ENCODE measurements at places on chromosomes 12 and 14. TPM values are rescaled to one million over a fixed set of nuclear protein-coding genes. Genes with fewer than 3 reads are reported as not detected.

DNA sequence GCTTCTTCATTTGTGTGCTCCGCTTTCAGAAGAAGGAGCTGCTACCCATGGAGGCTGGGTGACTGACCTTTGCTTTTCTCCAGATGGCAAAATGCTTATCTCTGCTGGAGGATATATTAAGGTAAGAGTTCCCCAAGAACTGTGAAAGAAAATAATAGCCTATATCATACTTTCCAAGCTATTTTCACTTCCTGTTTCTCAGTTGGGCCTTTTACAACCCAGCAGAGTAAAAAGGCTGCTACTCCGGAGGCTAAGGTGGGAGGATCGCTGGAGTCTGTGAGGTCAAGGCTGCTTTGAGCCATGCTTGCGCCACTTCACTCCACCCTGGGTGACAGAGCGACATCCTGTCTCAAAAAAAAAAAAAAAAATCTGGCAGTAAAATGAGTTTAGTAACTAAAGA, 82.1 kb downstream of the APAF1 start:
- no peak for DNase-seq
- H3K27ac ChIP-seq: no peak overlapping the region
- no peaks in the 10 kb centered on the region for H3K4me1 ChIP-seq
- H3K36me3 ChIP-seq: peaks cover 93% of the 10 kb centered on the region

- DNase-seq: no peak
- H3K4me1 ChIP-seq: peaks cover 78% of the 10 kb centered on the region
- H3K27me3 ChIP-seq: no peaks in the 10 kb centered on the region
- H3K4me3 ChIP-seq: no peak overlapping the region
Observed at GRCh38 chr12:116263844-116264243, 13.6 kb downstream of the MED13L start.

DNA sequence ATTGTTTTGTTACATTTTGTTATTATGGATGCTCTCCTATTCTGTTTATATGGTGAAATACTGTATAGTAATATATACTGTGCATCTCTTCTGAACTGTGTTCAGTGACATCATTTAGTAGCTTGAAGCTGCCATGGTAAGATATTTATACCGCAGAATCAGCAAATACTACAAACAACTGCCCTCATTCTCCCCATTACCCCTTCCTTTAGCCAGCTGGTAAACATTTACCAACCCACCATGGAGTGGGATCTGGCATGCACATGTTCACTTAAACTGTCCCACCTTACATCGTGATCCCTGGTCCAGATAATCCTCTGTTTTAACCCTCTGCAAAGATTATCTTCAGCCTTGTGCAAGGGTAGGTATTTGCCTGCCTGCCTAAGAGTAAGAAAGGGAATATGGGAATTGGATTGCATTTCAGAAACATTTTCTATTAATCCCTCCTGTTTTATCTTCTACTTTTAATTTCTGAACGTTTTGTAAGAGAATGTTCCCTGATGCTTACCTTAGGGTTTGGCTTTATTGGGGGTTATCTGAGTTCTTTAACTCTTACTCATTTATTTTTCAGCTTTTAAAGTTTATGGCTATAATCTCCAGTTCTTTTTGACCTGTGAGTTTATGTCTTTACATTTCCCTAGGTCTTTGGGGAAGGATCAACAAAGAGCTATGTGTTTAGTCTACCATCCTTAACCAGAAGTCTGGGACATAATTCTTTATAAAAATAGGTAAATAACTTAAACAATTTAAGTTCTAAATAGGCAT, 46.5 kb downstream of the FBXO34 start:
- no peak overlapping the region for H3K4me3 ChIP-seq
- peaks cover 17% of the 10 kb centered on the region for H3K36me3 ChIP-seq

DNA sequence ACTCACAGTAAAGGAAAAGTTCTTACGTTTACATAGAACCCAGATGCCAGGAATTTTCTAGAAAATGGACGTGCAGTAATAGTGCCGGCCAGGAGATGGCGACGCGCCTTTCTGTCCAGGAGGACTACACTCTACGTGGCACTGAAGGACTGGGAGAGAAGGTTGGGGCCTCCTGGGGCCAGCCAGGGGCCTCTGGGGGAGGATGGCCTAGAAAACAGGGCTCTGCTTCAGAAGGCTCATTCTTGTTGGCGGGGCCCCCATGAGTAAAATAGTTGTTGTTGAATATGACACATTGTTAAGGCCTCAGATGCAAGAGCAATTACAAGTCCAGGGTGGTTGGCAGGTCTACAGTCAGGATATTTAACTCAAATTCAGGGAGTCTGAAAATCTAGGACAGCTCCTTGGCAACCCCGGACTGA, 120.1 kb upstream of the MAX start:
- H3K4me3 ChIP-seq: no peak overlapping the region
- DNase-seq: peak; percentile 73
- H3K36me3 ChIP-seq: no peaks in the 10 kb centered on the region

DNA sequence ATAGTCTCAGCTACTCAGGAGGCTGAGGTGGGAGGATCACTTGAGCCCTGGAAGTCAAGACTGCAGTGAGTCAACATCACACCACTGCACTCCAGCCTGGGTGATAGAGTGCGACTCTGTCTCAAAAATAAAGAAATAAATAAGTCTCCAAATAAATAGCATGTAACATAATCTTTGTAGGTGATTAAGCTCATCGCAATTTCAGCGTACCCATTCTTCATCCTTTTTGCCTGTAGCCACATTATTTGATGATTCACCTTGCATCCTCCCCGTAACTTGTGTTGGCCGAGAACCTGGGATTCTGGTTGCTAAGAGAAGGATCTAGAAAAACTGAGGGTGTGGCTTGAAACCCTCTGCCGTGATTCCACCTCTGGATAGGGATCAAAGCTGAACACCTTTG, 115.1 kb downstream of the GALC start:
- no peak for DNase-seq
- H3K4me3 ChIP-seq: no peak overlapping the region
- H3K27me3 ChIP-seq: peaks cover 6% of the 10 kb centered on the region
- no peaks in the 10 kb centered on the region for H3K36me3 ChIP-seq
- H3K27ac ChIP-seq: no peak overlapping the region

DNA sequence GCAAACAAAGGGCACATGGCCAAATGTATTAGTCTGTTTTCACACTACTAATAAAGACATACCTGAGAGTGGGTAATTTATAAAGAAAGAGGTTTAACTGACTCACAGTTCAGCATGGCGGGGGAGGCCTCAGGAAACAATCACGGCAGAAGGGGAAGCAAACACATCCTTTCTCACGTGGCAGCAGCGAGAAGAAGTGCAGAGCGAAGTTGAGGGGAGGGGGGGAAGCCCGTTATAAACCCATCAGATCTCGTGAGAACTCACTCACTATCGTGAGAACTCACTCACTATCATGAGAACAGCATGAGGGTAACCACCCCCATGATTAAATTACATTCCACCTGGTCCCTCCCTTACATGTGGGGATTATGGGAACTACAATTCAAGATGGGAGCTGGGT, 66.1 kb downstream of the ST8SIA1 start:
- no peak for DNase-seq
- no peaks in the 10 kb centered on the region for H3K27me3 ChIP-seq
- no peaks in the 10 kb centered on the region for H3K36me3 ChIP-seq
- no peak overlapping the region for H3K4me3 ChIP-seq

- H3K27me3 ChIP-seq: no peaks in the 10 kb centered on the region
- H3K4me3 ChIP-seq: no peak overlapping the region
- no peak for DNase-seq
- no peaks in the 10 kb centered on the region for H3K36me3 ChIP-seq
- H3K4me1 ChIP-seq: peaks cover 7% of the 10 kb centered on the region
- H3K27ac ChIP-seq: no peak overlapping the region
Observed at GRCh38 chr12:98403385-98403784, 112.0 kb upstream of the TMPO start.

- no peak overlapping the region for H3K4me3 ChIP-seq
- no peak overlapping the region for H3K27ac ChIP-seq
- H3K36me3 ChIP-seq: no peaks in the 10 kb centered on the region
- DNase-seq: no peak
- no peaks in the 10 kb centered on the region for H3K27me3 ChIP-seq
- no peaks in the 10 kb centered on the region for H3K4me1 ChIP-seq
Observed at GRCh38 chr12:71335151-71335962, 104.2 kb upstream of the LGR5 start.

GRCh38 chr14:63960926-63961567, 108.2 kb downstream of the SYNE2 start:
- peaks cover 4% of the 10 kb centered on the region for H3K4me1 ChIP-seq
- no peak overlapping the region for H3K27ac ChIP-seq
- DNase-seq: no peak
- no peaks in the 10 kb centered on the region for H3K36me3 ChIP-seq

- no peak overlapping the region for H3K27ac ChIP-seq
- no peak for DNase-seq
- H3K4me3 ChIP-seq: no peak overlapping the region
- H3K36me3 ChIP-seq: no peaks in the 10 kb centered on the region
Observed at GRCh38 chr14:61109288-61109687, 128.2 kb downstream of the SLC38A6 start.

DNA sequence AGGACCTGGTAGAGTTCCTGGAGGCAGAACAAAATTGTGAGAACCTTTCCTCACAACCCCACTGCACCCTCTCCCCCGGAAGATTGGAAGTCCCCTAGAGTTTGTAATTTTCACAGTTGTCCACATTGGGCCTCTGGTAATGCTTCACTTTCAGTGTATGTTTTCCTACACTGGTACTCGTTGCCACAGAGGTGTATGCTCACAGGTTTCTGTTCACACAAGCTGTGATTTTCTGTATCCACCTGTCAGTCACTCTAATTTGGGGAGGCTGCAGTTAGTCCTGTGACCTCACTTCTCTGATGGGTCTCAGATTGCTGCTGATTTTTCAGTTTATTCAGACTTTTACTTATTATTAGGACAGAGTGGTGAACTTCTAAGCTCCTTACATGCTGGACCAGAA, 66.4 kb upstream of the BMP4 start:
- no peak overlapping the region for H3K27ac ChIP-seq
- no peaks in the 10 kb centered on the region for H3K36me3 ChIP-seq
- no peaks in the 10 kb centered on the region for H3K27me3 ChIP-seq
- DNase-seq: no peak
- no peak overlapping the region for H3K4me3 ChIP-seq
- H3K4me1 ChIP-seq: no peaks in the 10 kb centered on the region

- H3K27ac ChIP-seq: no peak overlapping the region
- H3K36me3 ChIP-seq: peaks cover 87% of the 10 kb centered on the region
- H3K4me1 ChIP-seq: no peaks in the 10 kb centered on the region
- DNase-seq: no peak
- no peaks in the 10 kb centered on the region for H3K27me3 ChIP-seq
- H3K4me3 ChIP-seq: no peak overlapping the region
Observed at GRCh38 chr12:64716839-64717455, 42.3 kb downstream of the GNS start.

GRCh38 chr12:80412343-80412953, 31.6 kb upstream of the PTPRQ start:
- no peaks in the 10 kb centered on the region for H3K4me1 ChIP-seq
- H3K4me3 ChIP-seq: no peak overlapping the region
- H3K27ac ChIP-seq: no peak overlapping the region

DNA sequence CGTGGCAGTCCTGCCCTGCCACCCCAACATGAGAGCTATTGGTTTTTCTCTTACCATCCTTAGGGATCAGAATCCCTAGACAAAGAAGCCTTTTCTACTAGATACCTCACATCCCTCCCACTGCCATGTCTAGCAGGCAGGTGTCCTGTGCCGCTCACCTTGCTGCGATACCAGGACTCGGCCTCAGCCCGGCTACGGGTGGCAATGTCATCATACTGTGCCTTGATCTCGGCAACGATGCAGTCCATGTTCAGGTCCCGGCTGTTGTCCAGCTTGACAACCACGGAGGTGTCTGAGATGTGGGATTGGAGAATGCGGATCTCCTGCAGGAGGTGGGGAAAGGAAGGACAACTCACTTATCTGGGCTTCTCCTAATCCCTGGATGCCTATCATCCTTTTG, 4.5 kb downstream of the KRT83 start:
- H3K4me1 ChIP-seq: no peaks in the 10 kb centered on the region
- H3K36me3 ChIP-seq: no peaks in the 10 kb centered on the region
- H3K4me3 ChIP-seq: no peak overlapping the region

DNA sequence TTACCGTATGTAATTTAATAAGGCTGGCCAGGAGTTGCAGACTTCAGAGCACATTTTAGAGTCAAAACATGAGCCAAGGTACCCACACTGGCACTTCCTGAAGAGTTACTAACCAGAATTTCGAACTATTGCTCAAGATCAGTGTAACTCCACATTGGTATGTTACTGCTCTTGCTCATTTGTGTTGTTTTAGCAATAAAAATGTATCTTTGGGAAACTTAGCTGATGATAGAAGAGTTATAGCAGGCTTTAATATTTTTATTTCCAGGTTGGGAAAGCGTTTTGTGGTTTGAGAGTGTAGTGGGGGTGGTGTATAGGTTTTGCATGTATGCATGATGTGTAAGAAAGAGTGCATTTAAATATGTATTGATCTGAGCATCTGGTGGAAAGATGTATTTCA, 96.6 kb downstream of the SCN8A start:
- H3K27me3 ChIP-seq: peaks cover 4% of the 10 kb centered on the region
- peaks cover 9% of the 10 kb centered on the region for H3K4me1 ChIP-seq
- H3K27ac ChIP-seq: no peak overlapping the region
- no peak for DNase-seq

- H3K4me1 ChIP-seq: peaks cover 15% of the 10 kb centered on the region
- H3K4me3 ChIP-seq: no peak overlapping the region
- no peak overlapping the region for H3K27ac ChIP-seq
- H3K36me3 ChIP-seq: no peaks in the 10 kb centered on the region
- no peak for DNase-seq
Observed at GRCh38 chr12:2385529-2385928, 332.7 kb downstream of the CACNA1C start.

DNA sequence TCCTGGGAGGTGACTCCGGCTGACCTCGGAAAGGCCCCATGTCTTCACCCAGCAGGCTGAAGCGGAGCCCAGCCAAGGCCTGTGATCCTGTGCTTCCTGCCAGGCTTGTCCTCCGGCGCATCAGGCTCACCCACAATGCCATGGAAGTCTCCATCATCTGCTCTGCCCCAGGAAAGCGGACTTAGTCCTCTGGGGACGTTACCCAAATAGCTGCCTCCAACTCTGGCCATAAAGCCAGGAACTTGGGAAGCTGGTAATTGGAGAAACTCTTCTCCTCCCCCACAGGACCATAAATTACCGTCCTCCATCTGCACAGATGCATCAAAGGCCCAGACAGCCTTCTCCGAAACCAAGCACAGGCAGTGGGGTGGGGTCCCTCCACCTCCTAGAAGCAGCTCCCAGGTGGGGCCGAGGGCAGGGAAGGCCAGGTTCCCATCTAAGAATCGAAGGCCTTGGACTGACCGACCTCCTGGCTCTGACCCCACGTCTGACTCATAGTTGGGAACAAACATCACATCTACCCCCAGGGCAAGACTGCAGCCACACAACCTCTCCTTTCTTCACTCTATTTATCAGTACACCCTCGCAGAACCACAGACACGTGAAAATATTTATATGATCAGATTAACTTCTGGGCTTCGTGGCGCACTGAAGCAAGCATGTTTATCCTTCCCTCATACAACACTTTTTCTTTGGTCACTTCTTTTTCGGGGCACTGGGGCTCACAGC, 56.4 kb downstream of the PITPNM2 start:
- no peaks in the 10 kb centered on the region for H3K36me3 ChIP-seq
- DNase-seq: no peak
- no peaks in the 10 kb centered on the region for H3K27me3 ChIP-seq
- H3K4me3 ChIP-seq: no peak overlapping the region
- no peak overlapping the region for H3K27ac ChIP-seq

The CARMIL3 gene
- 0.96 TPM for total RNA-seq

The SLC35F4 gene
- not detected for total RNA-seq

The MANSC4 gene
- total RNA-seq: not detected

The SIX6 gene
- not detected for total RNA-seq

The GPR162 gene
- 17.1 TPM for total RNA-seq

The FLRT2 gene
- 13.3 TPM for total RNA-seq

The KRT82 gene
- total RNA-seq: not detected

The KRT75 gene
- total RNA-seq: not detected

The DNAJC22 gene
- 0.67 TPM for total RNA-seq

The LYZ gene
- total RNA-seq: 1,056 TPM
